ENCODE measurements at places on chromosomes 13 and 19.

- DNase-seq: no peak
These were observed 1357.9 kb downstream of the SLITRK5 start for GRCh38 chr13:89029062-89029461.

DNA sequence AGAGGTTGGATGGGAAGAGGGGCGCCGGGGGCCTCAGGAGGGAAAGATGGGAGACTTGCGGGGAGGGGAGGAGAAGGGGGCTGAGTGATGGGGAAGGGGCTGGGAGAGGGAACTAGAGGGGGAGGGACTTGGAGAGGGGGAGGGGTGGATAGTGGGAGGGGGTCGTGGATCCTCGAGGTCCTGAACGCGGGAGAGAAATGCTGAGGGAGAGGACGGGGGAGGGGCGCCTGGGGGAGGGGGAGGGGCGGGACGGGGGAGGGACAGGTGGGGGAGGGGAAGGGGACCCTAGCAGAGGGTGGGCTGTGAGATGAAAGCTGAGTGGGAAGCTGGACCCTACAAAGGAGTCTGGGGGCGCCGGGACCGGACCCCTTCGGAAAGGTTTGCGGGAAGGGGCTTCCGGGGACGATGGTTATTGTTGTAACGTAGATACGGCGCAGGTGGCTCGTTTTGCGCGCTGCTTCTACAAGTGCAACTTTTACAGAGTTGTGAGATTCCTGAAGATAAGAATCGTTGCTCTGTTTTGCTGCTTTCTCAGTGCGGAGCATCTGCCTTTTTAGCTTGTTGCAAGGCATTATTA lies 418 bp downstream of the ZNF444 start:
- no peak for DNase-seq

DNA sequence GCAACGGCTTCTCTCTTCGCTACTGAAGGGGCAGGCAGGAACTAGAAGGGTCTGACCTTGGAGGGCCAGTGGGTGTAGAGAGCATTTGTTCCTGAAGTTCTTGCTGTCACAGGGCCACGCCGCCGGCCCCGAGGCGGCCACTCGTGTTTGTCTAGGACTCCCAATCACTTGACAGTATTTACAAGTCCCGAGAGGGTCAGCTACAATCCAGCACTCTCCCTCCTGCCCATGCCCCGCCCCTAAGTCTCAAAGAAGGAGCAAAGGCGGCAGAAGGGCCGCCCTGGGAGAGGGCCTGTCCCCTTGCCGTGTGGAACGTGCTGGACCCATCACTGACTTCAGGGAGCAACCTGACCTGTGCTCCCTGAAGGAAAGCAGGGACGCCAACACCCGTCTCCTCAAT lies 118.5 kb downstream of the STK24 start:
- DNase-seq: no peak

DNA sequence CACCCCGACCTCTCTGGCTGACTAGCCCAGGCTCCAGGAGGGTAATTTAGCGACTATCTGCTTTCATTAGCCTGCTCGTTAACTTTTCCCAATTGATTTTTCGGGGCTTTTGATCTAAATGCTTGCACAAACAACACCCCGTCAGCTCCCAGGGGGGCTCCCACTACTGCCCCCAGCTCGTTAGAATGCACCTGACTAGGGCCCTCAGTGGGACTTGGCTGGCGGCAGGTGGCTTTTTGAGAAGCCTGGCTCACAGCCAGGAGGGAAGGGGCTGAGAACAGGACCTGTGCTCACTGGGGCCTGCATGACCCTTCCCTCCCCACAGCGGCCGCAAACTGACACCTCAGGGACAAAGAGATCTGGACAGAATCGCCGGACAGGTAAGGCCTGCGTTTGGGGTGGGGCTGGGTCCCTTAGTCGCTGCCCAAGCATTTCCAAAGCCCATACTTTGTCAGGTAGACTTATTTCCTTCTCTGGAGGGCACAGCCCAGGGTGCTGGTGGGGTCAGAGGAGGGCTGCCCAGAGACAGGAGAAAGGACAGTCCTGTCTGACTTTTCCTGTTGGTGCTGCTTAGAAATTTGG lies 7.6 kb upstream of the CD79A start:
- DNase-seq: no peak

DNA sequence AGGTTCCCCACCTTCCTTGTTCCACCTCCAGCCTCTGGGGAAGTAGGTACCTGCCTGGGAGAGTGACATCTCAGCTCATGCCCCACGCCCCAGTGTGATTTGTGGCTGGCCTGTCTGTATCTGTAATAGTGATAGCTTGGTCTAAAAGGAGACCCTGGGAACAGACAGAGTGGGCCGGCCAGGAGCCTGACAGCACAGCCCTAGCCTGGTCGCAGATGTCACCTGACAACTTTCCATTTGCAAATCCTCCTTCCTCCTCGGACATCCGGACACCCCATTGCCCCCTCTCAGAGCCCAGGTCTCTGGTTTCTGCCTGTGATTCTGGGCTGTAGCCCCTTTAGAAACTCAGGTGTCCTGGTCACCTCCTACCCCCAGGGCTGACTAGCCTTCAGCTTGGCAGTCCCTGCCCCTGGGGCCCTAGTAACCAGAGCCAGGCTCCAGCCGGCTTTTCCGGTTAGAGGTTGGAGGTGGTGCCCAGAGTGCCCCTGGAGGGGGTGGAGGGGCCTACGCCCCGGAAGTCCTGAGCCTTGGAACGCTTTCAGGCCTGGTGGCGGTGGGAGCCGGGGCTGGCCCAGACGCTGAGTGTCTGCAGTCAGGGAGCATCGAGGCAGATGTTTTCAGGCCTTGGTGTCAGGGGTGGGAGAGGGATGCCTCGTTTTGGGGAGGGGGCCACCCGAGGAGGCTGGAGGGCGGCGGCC lies 6.5 kb downstream of the LRRC8E start:
- DNase-seq: no peak

- DNase-seq: no peak
These were observed 283.1 kb downstream of the MTUS2 start for GRCh38 chr13:29103065-29103800.

- DNase-seq: no peak
These were observed 570.2 kb downstream of the SLITRK1 start for GRCh38 chr13:83311886-83312577.

- no peak for DNase-seq
These were observed 8.0 kb upstream of the TMEM160 start for GRCh38 chr19:47056411-47056810.
